Stimulated activated CD8-positive, alpha-beta memory T cell treated with anti-CD3 and anti-CD28 coated beads, Interleukin-12 subunit alpha, Interleukin-12 subunit beta, amount 100 ng/mL, for 4 hours (primary cell): ENCODE measurements at places on chromosomes 1 and 21.

- no peak for DNase-seq
These were observed 59.0 kb downstream of the BRINP2 start for GRCh38 chr1:177229781-177230180.

GRCh38 chr1:31912839-31913239, 25.3 kb downstream of the PTP4A2 start:
- no peak for DNase-seq

- no peak for DNase-seq
These were observed 92.8 kb downstream of the PIK3R3 start for GRCh38 chr1:46039571-46040052.

DNA sequence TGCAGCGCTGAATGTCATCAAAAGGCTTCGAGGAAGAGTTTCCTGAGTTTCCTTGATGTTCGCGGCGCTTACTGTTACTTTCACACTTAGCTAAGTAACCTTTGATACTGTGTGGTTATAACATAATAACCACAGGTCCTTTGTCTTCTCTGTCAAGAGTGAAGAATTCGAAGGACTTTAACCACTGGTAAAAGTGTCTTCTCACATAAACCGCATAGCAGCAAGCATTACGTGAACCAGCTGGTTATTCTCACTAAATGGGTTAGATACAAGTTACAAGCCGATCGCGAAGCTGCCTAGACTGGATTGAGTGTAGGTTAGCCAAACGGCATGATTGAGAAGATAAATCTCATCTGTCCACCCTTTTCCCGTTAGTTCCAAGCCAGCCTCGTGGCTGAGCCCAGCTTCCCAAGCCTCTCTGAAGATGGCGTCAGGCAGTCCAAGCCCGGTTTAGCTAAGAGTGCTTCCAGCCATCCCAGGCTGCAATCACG, 18.3 kb upstream of the IFNGR2 start:
- DNase-seq: no peak

DNA sequence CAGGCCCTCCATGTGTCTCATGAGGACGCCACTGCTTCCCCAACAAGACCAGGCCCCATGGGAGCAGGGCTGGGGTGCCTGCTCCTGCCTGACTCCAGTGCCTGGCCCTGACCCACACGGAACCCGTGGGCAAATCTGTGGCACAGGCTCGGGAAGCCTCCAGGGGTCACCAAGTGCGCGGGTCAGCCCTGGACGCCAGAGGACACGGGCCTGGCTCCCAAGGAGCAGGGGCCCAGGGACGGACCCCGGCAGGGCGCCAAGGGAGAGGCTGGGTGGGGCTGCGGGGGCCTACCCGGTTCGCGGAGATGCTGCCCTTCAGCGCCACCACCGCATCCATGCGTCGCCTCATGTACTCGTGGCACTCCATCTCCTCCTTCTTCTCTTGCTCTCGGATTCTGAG, 31.9 kb downstream of the CFAP74 start:
- DNase-seq: no peak

- no peak for DNase-seq
These were observed 8.1 kb downstream of the CELA2B start for GRCh38 chr1:15483971-15484370.

DNA sequence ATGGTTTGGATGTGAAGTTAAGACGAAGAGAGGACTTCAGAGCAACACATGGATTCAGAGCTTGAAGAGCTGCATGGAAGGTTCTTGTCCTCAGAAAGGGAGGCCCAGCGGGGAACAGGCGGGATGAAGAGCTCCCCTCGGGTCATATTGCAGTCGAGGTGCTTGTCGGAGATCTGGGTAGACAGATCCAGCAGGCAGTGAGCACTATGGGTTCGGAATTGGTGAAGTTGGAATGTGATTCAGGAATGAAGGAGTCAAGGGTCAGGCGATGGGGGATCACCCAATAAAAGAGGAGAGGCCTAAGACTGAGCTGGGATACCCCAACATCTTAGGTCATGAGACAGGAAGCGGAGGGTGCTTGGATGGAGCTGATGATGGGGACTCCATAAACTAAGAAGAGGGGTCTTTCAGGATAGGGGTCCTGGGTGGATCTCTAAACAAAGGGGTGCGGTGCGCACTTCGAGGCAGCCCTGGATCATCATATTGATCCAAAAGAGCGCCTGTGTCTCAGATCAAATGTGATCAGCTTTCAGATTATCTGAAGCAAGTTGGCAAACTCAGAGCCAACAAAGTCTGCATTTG, 176.3 kb upstream of the VAMP3 start:
- no peak for DNase-seq

GRCh38 chr1:14486401-14487201, 111.9 kb upstream of the KAZN start:
- no peak for DNase-seq

GRCh38 chr1:185284116-185284515, 32.9 kb downstream of the IVNS1ABP start:
- DNase-seq: no peak
